ENCODE measurements at places on chromosomes 3 and 15.

- DNase-seq: no peak
These were observed 17.0 kb upstream of the ANO10 start for GRCh38 chr3:43638594-43639447.

- no peak for DNase-seq
These were observed 11.4 kb downstream of the MYO5C start for GRCh38 chr15:52284164-52284563.

DNA sequence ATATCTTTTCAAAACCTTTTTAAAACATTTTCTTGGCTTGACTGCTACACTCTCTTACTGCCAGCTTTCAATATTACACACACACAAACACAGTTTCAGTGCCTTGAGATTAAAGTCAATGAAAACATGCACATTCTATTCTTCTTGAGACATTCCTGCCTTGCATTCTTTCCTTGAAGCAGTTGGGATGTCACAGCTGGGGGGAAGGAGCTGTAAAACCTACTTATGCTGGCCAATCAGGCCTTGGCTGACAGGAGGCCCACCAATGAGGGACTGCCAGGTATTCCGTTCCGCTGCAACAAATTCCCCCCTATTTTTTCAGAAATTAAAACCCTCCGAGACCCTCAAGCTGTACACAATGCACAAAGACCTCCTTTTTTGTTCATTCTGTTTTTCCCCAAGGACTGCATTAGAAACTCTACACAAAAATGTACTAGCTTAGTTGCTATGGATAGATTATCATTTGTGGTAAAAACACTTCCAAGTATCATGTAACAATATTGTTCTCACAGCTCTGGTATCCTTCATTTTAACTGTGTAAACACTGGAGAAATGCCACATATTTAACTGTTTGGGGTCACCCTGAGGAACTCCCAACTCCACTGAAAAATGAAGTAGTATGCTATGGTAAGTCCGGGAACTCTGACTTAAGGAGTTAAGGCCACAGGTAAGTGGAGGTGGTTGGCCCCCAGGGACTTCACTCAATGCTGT, 18.5 kb downstream of the FSTL1 start:
- no peak for DNase-seq

GRCh38 chr15:68054628-68055223, 611 bp downstream of the PIAS1 start:
- peak; percentile 7 for DNase-seq

DNA sequence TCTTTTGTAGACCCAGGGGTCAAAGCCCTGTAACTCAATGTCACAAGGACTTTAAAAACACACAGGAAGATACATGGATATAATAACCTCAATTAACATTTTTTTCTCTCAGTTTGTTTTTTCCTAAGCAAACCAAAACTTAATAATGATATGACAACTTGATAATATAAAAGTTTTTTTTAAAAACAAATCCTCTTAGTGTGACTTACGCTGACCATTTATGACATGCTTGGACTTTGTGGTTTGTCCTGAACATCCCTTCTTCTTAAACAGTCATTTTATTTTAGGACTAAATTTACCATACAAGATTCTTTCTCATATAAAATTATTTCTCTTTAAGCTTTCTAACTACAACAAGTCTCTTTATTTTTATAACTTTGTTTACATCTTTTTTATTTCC, 25.4 kb upstream of the FAM3D start:
- DNase-seq: no peak

DNA sequence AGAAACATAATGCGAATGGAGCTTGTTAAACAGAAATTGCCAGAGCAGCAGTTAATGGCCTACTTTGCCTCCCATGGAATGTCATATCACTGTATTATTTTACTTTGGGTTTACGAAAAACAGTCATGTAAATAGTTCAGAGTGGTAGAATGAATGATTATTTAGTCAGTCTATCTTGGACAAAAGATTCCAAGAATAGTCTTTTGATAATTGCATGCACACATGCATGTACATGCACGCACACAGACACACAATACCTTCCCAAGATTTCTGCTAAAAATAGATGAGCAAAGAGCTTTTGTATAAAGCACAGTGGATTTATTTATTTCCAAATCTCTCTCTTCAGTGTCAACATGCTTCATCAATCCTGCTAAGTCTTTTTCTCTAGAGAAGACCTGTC, 800.7 kb downstream of the DIPK2A start:
- DNase-seq: no peak

DNA sequence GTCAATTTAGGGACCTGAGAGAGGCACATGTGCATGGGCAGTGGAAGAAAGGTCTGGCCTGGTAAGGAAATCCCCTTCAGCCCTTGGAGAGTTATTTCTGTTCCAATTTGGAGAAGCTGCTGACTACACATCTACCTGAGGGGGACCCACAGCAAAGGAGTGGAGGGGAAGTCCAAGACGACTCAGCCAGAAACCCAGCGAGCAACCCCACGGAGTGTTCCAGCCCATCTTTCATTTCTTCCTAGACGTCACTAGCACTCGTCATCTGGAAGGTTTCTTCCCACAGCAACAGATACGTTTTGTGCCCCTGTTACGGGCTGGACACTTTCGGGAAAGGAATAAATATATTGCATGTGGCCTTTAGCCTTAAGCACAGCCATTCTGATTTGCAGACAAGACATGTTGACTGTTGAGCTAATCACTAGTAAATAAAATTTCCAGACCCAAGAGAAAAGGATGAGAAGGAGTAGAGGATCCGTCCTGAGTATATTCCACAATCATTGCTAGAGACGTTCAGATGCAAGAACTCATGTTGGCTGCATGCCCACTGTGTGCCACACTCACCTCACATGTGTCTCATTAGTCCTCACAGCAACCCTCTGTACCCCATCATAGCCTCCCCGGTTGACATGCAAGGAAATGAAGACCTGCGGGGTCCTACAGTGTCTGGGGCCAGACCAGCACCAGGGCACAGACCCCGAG, 7.8 kb upstream of the FAM174B start:
- no peak for DNase-seq

DNA sequence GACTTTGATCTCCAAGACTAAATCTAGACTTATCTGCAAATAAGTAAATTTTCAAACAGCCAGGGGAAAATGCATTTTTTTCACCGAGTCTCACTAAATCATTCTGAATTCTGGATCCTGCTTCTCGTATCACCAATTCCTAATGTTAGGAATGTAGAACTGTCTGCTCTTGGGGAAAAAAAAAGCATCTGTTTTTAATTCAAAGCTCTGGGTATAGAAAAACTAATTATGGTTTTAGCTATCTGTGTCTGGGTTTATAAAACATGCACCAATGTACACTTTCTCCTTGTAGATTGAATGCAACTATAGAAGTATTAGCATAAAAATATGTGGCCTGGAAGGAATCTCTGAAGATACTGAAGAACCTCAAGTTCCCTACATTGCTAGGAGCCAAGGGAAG, 4.8 kb upstream of the CDAN1 start:
- DNase-seq: no peak

DNA sequence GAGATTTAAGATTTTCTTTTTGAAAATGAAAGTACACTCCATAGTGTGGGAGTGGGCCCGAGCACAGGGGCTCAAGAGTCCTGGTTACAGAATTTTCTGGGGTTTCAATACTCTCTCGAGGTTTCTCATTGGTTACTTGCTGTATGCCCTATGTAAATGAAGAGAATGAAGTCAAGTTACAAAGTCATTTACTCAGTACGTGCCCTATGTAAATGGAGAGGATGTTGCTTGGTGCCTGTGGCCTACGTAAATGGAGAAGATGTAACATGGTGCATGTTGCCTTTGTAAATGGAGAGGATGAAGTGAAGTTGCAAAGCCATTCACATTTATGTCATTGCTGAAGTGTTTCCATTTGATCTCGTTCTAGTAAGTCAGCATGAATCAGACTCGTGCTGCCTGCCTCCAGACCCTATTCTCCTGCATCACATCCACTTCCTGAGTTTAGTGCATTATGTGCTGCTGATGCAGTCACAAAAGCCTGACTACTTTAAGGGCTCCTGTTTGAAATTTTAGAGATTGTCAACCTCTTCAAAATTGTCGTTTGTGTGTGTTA, 302.0 kb downstream of the ZBBX start:
- no peak for DNase-seq

DNA sequence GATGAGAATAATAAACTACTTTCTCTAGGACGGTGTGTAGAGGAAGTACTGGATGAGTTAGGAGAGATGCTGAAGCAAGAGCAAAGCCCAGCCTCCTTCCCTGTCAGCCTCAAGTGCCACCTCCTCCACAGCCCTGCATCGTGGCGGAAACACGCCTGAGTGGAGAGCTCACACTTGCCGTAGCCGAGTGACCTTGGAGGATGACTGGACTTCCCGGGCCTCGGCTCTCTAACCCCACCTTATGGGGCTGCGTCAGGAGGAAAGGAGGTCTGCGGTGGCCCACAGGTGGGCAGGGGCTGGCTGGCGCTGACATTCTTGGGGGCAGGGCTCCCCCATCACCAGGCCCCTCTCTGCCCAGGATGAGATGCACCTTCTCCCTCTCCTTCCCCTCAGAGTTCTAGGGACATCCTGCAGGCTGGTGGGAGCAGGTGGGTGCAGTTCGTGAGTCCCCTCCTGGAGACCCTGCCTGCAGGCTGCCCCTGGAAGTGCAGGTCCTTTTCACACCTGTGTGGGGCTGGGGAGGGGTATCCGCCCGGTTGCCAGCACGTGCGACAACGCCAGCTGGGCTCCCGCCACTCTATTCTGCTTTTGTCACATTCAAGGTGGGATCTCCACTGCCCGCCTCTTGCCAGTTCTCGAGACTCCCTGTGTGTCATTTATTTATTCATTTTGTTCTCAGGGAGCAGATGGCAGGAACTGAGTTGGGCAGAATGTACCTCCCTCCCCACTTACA, 175.2 kb downstream of the MEGF11 start:
- no peak for DNase-seq

DNA sequence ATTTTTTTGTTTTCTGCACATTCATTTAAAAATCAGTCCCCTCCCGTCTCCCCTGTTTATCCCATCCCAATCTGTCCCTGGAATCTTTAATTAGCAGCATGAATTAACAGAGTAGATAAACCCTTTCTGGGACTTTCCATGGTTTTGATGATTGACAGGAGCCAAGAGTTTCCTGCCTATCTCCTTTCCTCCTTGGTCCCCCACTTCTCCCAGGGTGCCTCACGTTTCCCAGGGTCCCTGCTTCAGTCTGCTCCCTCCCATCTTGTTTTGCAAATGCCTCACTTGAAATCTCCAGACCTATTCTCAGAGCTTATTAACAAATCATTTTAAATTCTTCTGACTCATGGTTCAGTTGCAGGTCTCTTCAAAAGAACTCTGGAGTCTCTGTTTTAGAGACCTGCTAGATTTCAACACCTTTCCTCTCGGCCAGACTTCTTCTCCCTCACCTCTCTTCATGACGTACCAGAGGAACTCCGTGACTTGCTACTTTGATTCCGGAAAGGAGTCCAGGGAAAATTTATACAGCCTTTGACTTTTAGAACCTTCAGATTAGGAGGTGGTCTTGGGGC, 238.5 kb downstream of the ITPR1 start:
- no peak for DNase-seq

- no peak for DNase-seq
These were observed 5.7 kb downstream of the NR2F2 start for GRCh38 chr15:96336108-96336595.

- no peak for DNase-seq
These were observed 49.7 kb downstream of the GATM start for GRCh38 chr15:45328663-45329062.

- no peak for DNase-seq
These were observed 267.1 kb downstream of the RPLP1 start for GRCh38 chr15:69719527-69720240.

DNA sequence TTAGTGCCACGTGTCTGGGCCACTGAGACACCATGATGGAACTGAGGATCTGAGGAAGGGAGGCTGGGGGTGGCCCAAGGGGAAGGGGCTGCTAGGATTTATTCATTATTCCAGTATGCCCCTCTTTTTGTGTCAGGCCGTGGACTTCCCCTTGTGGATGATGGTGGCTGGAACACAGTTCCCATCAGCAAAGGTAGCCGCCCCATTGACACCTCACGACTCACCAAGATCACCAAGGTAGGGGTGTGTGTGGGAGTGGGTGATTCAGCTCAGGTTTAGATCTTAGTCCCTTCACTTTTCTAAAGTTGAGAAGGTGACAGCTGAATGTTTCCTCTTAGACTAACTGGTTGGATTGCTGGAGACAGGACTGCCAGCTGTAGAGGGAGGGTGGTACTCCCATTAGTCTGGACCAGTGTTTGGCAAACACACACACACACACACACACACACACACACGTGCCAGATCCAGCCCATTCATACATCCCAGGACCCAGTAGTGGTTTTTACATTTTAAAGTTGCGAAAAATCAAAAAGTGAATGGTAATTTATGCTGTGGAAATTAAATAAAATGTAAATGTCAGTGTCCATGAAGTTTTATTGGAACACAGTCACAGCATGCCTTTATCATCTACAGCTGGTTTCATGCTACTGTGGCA, 11.4 kb downstream of the EIF4G1 start:
- DNase-seq: no peak

GRCh38 chr3:63878394-63879060, 14.9 kb downstream of the ATXN7 start:
- no peak for DNase-seq

GRCh38 chr15:58707397-58707796, 42.1 kb downstream of the ADAM10 start:
- no peak for DNase-seq

DNA sequence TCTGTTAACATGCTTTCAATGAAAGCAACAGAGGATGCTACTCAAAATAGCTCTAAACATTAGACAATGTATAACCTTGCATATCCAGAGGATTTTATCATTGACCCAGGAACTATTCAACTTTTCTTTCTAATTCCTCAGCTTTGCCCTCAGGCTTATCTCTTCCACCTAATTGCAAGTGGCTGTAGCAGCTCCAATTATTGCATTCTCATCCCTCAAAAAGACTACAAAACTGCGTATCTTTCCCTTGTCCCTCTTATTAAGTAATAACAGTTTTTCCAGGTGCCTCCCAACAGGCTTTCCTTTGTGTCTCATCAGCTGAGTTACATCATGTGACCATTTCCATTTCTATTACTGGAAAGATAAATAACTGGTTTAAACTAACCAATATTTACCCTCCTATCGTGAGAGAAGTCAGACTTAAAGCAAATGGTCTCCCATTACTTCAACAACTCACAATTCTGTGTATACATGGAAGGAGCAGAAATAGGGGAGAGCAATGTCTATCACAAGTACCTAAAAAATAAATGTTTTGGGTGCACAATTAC, 78.0 kb upstream of the MBNL1 start:
- DNase-seq: no peak

- DNase-seq: no peak
These were observed 186.4 kb downstream of the FAM43A start for GRCh38 chr3:194871864-194872668.

GRCh38 chr3:12708584-12709192, 44.8 kb upstream of the RAF1 start:
- no peak for DNase-seq

- no peak for DNase-seq
These were observed 357.7 kb downstream of the OTOL1 start for GRCh38 chr3:161854232-161854771.

- DNase-seq: no peak
These were observed 1.2 kb downstream of the MYD88 start for GRCh38 chr3:38139652-38140051.
